ENCODE measurements at places on chromosomes 12 and 14.

DNA sequence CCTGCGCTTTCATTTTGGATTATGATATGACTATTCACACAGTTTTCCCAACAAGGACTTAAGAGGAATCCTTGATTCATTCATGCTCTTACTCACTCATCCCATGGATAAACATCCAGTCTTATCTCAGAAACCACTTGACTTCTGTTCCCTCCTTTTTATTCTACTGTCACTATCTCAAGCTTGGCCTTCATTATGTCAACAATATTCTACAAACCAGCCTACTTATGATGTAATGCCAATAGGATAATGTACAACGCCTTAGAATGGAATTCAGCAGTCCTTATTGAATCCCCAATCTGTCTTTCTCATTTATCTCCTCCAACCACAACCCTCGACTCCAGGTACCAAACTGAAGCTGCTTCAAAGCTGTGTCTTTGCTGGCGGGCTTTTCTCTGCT, 448.5 kb downstream of the PDZRN4 start:
- DNase-seq = no peak

DNA sequence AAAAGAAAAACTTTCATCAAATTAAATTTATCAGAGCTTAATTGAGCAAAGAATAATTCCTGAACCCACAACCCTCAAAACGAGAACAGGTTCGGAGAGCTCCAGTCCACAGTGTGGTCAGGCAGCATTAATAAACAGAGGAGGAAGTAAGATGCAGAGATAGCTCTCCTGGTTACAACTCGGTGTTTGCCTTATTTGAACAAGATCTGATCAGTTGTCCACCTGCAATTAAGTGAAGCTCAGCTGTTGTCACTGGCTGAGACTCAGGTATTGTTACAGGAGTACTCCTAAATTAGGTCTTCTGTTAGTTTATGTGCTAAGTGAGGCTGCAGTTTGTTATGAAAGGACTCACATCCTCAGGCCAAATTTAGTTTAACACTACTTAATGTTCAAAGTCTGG, 451.4 kb upstream of the PDE3A start:
- DNase-seq = no peak

GRCh38 chr14:76812093-76812421, 625 bp downstream of the ANGEL1 start:
- no peak for DNase-seq

GRCh38 chr12:92955997-92956663, 27.0 kb upstream of the EEA1 start:
- no peak for DNase-seq

DNA sequence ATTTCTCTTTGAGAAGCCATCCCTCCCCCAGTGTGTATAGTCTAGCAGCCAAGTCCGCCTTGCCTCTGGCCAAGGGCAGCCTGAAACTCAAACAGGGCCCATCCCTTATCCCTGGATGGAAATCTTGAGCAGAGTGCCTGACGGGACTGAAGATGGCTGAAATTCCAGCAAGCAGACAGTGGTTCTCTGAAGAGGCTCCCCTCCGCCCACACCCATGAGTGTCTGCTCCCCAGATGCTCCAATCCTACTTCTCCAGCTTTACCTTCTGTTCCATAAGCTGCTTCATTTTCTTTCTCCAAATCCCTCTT, 396.2 kb downstream of the NUAK1 start:
- DNase-seq = no peak

DNA sequence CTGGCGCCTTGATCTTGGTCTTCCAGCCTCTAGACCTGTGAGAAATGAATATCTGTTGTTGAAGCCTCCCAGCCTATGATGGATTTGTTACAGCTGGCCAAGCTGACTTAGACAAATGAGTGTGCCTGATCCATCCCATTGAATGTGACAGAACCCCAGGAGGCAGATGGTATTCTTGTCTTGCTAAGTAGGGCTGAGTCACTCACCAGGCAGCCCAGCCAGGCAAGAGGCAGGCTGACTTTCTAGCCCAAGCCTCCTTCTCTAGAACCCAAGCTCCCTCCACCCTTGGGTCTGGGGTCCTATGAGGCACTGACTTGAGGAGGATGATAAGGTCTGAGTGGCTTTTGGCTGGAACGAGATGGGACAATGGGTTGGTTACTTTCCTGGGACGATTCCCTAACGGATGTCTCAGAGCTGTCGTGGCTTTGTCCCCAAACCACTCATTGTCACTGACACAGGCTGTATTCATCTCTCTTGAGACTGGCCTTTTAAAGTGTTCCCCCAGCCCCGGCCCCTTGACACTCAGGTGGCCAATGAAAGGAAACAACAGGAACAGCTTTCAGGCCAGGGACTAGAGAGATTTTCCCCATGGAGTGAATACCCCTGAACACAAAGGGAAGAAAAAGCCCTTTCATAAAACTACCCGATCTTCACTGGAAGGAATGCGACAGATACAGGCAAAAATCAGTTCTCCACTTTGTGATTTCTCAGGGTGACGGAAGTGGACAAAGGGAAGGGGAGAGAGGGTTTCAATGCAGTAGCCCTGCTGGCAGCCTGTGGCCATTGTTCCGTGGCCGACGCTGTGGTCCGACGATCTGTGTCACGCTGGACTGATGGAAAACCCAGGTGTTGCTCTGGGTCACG, 264.2 kb downstream of the AACS start:
- DNase-seq = no peak

DNA sequence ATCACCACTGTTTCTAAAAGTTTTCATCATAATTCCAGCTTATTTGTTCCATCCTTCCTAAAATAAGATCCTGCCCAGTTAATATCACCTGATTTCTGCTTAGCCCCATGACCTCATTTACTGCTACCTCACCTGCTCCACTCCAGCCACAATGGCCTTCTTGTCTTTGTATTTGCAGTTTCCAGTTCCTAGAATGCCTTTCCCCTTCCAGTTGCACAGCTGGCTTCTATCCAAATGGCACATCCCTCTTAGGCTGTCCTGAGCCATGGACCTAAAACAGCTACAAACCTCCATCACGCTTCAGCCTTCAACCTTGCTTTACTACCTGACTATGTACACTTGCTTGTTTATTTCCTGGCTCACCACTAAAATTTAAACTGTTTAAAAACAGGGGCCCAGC, 6.5 kb upstream of the LGMN start:
- DNase-seq = no peak

DNA sequence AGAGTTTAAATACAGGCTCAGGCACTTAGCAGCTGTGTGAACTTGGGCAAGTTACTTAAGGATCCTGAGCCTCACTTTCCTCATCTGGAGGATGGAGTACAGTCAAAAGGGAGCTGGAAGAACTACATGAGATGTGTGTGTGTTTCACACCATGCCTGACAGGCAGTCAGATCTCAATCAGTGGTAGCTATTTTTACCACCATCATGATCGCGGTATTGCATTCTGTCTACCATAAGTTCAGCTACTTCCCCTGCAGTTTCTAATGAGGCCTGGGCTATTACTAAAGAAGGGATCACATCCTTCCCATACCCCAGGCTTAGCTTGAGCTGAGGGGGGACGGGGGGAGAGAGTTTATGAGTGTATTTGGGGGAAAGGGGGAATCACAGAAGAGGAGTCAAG, 7.0 kb downstream of the AQP6 start:
- DNase-seq = no peak

DNA sequence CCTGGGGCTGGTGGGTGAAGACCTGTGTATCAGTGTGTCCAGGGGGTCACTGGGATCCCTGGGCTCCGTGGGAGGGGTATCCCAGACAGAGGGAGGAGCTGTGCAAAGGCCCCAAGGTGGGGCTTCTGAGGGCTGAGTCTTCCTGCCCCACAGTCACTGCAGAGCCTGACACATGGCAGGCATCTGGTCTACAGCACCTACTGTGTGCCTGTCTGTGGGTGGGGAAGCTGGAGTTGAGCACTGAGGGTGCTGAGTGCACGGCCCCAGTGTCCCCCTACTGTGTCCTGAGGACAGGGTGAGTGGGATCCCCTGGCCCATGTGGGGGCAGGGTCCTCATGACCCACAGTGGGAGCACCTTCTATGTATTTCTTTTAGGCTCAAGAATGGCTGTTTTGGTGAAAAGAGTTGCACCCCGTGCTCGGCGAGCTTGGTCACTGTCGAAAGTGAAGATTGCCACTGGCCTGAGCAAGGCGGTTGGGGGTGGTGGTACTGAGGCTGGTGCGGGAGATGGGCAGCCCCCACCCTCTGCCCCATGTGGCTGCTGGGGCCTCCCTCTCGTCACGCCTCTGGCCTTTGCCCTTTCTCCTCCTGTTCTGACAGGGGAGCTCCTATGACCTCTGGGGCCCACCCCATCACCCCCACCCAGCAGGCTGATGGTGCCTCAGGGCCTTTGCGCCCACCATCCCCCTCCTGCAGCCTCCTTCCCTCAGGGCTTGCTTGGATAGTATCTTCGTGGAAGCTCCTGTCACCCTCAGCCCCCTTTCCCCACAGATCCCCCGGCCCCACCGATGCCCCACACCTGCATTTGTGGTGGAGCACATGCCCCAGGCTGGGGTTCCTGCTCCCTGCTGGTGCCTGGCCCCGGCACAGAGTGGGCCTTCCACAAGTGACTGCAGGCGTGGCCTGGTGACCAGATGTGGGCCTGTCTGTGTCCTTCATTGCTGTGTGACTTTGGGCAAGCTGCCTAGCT, 55.8 kb downstream of the BEGAIN start:
- no peak for DNase-seq

GRCh38 chr12:58051378-58051777, 110.0 kb downstream of the ATP23 start:
- no peak for DNase-seq

- no peak for DNase-seq
Measured at GRCh38 chr14:94138251-94138650, 8.8 kb upstream of the IFI27L2 start.
